Ecto neural progenitor cell (in vitro differentiated cells): ENCODE measurements at places on chromosomes 5 and 9.

GRCh38 chr5:180201051-180201987, 7.7 kb downstream of the RASGEF1C start:
- DNase-seq, result no peak

DNA sequence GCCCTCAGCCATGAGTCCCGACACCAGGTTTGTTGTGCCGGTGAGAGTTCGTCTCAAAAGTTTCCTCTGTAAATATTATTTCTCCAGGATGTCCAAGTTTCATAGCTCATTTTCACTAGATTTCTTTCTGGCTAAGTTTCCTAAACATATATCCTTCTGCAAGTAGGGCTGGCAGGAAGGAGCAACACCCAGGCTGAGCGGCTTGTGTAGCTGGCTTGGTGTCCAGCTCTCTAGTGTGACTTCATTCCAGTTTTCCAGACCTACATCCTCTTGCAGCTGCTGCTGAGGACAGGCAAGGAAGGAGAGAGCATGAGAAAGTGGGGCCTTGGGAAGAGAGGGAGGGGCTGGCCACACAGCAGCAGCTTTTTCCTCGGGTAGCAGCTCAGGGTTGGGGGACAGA, 80.3 kb downstream of the FGF1 start:
- no peak for DNase-seq

GRCh38 chr9:79580055-79580454, 8.3 kb downstream of the TLE4 start:
- DNase-seq, result no peak

GRCh38 chr9:1102642-1102970, 52.4 kb downstream of the DMRT2 start:
- no peak for DNase-seq

DNA sequence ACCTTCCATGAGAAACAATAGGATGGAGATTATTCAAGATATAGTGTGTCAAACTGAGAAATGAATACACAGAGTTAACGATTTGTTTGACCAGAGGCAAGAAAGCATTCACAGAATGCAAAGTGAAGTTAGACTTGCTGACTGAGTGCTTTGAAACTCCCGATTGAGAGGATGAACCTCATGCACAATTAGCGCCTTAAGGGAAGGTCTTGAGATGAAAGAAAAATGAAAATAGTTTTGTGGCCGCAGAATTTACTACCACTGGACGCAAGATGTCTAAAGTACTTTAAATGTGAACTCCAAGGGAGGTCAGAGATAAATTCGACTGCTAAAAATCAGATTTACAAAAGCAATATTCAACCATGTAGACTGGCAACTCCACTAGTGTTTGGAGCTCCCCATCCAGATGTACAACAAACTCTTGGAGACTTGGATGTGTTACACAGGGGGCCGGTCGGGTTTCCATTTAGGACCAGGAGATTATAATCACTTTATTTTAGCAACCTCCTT, 707 bp upstream of the RIMOC1 start:
- no peak for DNase-seq

DNA sequence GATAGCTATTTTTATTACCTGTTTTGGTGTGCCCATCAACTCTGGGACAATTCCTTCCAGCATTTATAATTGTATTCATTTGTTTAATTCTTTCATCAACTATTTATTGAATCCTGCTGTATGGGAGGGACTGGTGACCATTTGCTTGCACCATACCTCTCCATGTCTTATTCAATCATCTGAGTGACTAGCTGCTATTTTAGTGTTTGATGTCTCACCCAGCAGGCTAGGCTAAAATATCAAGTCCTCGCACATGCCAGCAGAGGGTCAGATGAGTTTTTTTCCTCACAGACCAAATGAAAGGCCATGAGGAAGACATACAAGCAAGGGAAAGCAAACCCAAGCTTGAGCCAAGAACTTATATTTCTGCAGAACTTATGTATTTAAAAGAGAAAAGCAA, 63.9 kb downstream of the CETN3 start:
- DNase-seq, result no peak

DNA sequence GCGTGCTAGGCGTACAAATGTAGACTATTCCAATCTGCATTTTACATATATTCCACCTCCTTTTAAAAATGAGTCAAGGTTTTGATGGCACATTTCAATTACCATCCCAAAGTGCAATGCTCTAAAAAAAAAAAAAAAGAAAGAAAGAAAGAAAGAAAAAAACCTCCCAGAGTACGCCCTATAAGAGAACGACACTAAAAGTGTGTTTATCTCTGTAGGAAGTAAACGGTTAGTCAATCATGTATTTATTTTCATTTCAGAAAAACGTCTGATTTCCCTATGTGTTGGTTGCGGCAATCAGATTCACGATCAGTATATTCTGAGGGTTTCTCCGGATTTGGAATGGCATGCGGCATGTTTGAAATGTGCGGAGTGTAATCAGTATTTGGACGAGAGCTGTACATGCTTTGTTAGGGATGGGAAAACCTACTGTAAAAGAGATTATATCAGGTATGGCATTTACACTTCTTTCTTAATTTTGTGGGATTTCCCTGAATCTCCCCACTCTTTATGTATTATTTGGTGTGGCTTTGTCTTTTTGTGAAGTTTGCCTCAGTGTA, 1.1 kb downstream of the ISL1 start:
- no peak for DNase-seq

DNA sequence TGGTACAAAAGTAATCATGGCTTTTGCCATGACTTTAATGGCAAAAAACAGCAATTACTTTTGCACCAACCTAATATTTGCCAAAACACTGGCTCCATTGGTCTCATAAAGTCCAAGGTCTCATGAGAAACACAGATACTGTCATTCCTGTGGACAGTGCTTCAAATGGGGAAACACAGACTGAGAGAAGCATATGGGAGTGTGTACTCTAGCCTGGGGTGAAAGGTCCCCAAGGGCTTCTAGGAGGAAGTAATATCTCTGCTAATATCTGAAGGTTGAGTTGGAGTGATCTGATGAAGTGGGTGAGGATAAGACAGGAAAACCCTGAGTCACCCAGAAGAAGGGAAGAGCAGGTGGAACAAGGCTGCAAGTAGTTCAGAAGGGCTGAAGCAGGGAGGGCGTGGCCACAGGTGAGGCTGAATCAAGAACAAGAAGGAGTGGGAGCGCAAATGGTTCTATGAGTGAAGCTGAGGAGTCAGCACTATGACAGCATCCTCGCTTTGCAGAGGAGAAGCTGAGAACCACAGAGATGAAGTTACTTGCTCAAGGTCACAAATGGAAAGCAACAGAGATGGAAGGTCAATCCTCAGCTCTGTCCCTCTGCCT, 164.1 kb downstream of the ASTN2 start:
- no peak for DNase-seq
